Activated CD4-positive, alpha-beta T cell treated with anti-CD3 and anti-CD28 coated beads for 24 hours (primary cell): ENCODE measurements at places on chromosomes 3 and 15.

GRCh38 chr3:10702961-10703740 lies 112.9 kb upstream of the SLC6A11 start:
- DNase-seq, result no peak

DNA sequence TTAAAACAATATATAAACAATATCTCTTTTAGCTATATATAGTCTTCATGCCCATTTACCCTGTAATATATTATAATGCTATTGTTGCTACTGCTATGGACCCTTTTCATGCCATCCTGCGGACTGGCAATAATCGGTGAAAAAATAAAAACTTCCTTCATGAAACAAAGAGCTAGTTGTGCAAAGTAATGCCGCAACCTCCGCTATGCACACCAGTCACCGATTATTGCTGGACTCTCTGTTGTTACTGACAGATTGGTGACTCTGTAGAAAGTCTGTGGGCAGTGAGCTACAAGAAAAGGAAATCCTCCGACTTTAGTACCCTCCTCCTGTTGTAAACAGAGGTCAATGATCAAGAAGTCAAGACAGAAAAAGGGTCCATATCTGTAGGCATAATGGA lies 17.9 kb upstream of the ICE2 start:
- no peak for DNase-seq

- DNase-seq, result no peak
Measured at GRCh38 chr3:155554777-155555451, 190.0 kb downstream of the PLCH1 start.

DNA sequence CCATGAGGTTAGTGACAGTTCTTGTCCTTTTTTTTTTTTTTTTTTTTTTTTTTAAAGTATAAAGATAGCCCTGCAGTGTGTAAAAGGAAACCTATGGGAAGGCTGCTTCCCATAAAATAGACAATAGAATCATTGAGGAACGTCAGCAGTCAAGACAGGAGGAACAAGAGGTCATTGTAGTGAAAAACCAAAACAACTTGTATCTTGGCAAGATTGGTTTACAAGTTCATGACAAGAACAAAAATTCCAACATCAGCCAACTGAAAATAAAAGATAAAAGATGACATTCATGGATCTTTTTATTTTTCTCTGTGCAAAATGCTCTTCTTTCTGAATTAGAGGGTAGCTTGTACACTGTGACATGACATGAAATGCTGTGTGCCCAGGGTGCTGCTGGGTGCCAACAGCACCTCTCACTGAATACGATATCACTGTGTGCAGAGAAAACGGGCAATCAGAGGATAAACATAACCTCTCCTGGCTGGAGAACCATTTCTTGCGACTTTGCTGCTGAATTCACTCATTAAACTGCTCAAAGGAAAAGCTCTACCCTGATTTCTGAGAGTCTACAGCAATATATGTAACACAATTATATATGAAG lies 30.1 kb upstream of the IP6K2 start:
- DNase-seq, result no peak

GRCh38 chr3:81788044-81788443 lies 26.6 kb upstream of the GBE1 start:
- DNase-seq, result no peak
